ENCODE measurements at places on chromosomes 2 and 18.

- no peak for DNase-seq
Measured at GRCh38 chr2:177338177-177338721, 54.3 kb upstream of the AGPS start.

DNA sequence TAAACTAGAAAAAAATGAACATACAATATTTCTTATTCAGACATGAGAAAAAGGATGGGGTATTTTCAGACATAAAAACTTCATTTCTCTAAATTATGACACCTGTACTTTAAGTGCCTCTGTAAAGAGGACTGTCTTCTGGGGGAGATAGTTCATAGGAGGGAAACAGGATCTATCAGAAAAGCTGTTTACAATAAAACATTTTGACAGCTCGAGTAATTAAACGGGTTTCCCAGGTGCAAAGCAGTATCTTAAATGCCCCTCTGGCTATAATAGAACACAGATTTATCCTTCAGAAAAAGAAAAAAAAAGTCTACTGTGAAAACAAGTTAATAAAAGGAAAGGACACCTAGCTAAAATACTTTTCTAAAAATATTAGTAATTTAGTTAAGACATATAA is 311.4 kb upstream of the UBE2E3 start:
- DNase-seq = no peak

DNA sequence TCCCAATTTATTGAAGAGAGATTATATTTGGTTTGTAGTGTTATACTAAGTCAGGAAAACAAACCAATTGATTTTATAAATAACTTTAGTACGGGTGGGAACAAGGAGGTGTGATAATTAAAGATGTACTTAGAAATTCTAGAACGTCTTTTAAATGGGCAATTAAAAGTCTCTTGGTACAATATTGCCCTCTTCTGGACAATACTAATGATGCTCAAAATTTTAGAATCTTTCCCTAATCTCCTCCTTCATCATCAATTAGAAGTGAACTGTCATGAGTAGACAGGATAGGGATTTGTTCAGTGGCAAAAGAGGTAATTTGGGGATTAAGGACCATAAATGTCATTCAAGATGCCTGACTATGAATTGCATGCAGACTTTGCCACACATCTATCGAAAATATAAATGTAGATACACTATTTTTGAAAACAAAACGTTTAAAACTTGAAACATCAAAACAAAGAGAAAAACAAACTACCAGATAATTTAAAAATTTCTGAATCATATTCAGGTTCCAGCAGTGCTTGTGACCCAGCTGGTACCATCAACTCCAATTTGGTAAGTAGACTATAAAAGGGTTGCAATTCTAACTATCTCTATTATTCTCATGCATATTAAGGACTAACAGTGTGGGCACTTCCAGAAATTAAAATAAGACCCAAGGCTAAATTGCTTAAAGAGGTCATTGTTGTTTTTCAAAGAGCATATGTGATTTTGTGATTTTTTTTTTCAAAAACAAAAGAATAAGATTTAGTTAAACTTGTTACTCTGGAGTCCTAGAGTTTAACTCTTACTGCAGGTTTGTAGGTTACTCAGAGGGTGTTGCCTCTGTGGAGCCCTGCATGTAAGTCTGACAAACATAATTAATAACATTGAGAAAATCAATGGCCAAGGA is 123.5 kb downstream of the LAMA3 start:
- no peak for DNase-seq

GRCh38 chr2:187985195-187985594 is 306.5 kb upstream of the GULP1 start:
- no peak for DNase-seq

GRCh38 chr18:55447672-55448018 is 140.3 kb downstream of the TCF4 start:
- DNase-seq = no peak

GRCh38 chr2:138922973-138923563 is 142.9 kb upstream of the NXPH2 start:
- DNase-seq = no peak
